ENCODE measurements at places on chromosomes 3 and 15. TPM values are rescaled to one million over a fixed set of nuclear protein-coding genes. Genes with fewer than 3 reads are reported as not detected.

DNA sequence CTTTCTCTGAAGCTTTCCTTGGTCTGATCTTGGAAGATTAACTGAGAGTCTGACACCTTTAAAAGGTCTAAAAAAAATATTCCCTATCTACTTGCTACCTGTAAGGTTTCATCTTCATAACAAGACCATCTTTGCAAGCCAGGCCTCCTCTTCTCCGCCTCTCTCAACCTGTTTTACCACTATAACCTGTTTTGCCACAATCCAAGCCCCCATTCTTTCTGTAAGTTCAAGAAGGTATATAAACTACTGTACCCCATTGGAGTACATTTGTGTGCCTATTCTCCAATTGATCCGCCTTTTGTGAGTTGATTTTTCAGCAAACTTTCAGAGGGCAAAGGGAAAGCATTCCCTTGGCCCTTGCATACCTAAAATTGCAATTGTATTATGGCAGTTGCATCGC lies 319.3 kb upstream of the NECTIN3 start:
- no peaks in the 10 kb centered on the region for H3K4me1 ChIP-seq
- H3K27me3 ChIP-seq: no peaks in the 10 kb centered on the region
- DNase-seq: no peak

Gene TIMP4
- total RNA-seq: 0.40 TPM

- no peaks in the 10 kb centered on the region for H3K27me3 ChIP-seq
- no peaks in the 10 kb centered on the region for H3K36me3 ChIP-seq
- H3K4me1 ChIP-seq: peaks cover 39% of the 10 kb centered on the region
- no peak for DNase-seq
Observed at GRCh38 chr3:134318166-134318565, 56.1 kb downstream of the AMOTL2 start.

GRCh38 chr3:172625404-172625803 lies 85.5 kb downstream of the NCEH1 start:
- H3K27ac ChIP-seq: no peak overlapping the region
- no peak overlapping the region for H3K4me3 ChIP-seq
- no peaks in the 10 kb centered on the region for H3K36me3 ChIP-seq
- no peak for DNase-seq

- H3K27me3 ChIP-seq: no peaks in the 10 kb centered on the region
- no peak overlapping the region for H3K4me3 ChIP-seq
- no peaks in the 10 kb centered on the region for H3K36me3 ChIP-seq
- no peak for DNase-seq
Observed at GRCh38 chr3:120473389-120473788, 22.6 kb upstream of the FSTL1 start.

- H3K36me3 ChIP-seq: no peaks in the 10 kb centered on the region
- H3K4me3 ChIP-seq: no peak overlapping the region
- peaks cover 2% of the 10 kb centered on the region for H3K27me3 ChIP-seq
- no peaks in the 10 kb centered on the region for H3K4me1 ChIP-seq
Observed at GRCh38 chr3:184678317-184679055, 33.4 kb downstream of the MAGEF1 start.

Gene HTR3D
- total RNA-seq: not detected

Gene ATP2B2
- total RNA-seq: not detected

GRCh38 chr3:105062853-105063252 lies 303.9 kb upstream of the ALCAM start:
- H3K36me3 ChIP-seq: no peaks in the 10 kb centered on the region
- no peak overlapping the region for H3K27ac ChIP-seq
- no peaks in the 10 kb centered on the region for H3K27me3 ChIP-seq

Gene ZPLD1
- total RNA-seq: not detected

DNA sequence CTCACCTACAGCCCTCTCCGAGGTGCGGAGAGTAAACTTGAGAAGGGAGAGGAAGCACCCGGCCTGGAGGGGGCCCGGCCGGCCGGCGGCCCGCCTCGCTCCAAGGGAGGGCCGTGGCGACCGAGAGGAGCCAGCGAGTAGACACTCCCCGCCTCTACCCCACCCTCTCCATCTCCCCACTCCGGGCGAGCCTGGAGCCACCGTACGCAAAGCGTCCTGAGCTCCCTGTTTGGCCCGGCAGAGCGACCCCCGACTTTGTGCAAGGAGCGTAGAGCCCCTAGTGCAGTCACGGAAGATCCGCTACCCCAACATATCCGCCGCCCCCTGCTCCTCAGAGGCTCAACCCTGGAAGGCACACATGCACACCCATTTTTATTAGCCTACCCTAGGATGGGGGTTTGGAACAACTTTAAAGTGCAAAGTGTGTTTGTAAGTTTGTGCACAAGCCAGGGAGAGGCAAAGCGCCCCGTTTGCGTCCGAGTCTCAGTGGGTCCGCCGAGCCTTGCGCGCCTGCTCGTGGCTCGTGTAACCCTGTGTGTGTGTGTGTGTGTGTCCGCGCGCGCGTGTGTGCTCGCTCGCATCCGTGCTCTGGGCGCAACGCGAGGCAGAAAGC lies 508 bp upstream of the SMAD6 start:
- H3K36me3 ChIP-seq: no peaks in the 10 kb centered on the region
- peak overlapping the region; percentile 92 for H3K27ac ChIP-seq
- peaks cover 31% of the 10 kb centered on the region for H3K4me1 ChIP-seq
- no peaks in the 10 kb centered on the region for H3K27me3 ChIP-seq

- peaks cover 4% of the 10 kb centered on the region for H3K36me3 ChIP-seq
- no peak overlapping the region for H3K4me3 ChIP-seq
- H3K27me3 ChIP-seq: no peaks in the 10 kb centered on the region
- H3K4me1 ChIP-seq: no peaks in the 10 kb centered on the region
- DNase-seq: no peak
Observed at GRCh38 chr15:59260090-59260489, 53.4 kb downstream of the LDHAL6B start.

Gene CDHR4
- not detected for total RNA-seq

GRCh38 chr3:197298341-197298944 lies at the start of gene DLG1:
TSS of gene DLG1 (minus strand) at chr3:197298612. CDS start at chr3:197297204, 1,408 bp downstream.
- peak within 1 kb of the TSS; percentile 73 for H3K4me3 ChIP-seq
- peaks cover 18% of the 10 kb centered on the region for H3K4me1 ChIP-seq
- DNase-seq: peak; percentile 94
- no peaks in the 10 kb centered on the region for H3K27me3 ChIP-seq
- H3K27ac ChIP-seq: peak within 1 kb of the TSS; percentile 64

Gene PLA2G4D
- total RNA-seq: not detected
